RWPE2 (cell line): ENCODE measurements at places on chromosomes 13 and 19.

GRCh38 chr19:1027650-1028061 lies 1.2 kb downstream of the CNN2 start:
- peak overlapping the region; percentile 90 for H3K4me3 ChIP-seq
- peaks cover 29% of the 10 kb centered on the region for H3K36me3 ChIP-seq
- peak overlapping the region; percentile 96 for H3K27ac ChIP-seq
- no peaks in the 10 kb centered on the region for H3K27me3 ChIP-seq

DNA sequence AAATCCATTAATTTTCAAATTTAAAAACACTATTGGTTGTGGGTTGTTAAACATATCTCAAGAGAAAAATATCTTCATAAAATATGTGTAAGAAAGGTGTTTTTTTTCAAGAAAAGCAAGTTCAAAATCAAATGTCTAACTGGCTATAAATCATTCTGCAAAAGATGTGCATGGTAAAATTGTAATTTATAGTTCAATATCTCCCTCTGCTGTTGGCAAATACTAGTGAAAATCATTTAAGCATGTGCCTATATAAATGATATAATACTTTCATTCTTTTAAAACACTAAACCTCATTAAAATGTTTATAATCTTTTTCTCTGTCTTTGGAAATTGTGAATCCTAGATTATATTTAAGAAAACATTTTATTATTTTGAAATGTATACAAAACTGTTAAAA lies 17.2 kb upstream of the SLITRK6 start:
- H3K4me1 ChIP-seq: no peaks in the 10 kb centered on the region
- H3K27me3 ChIP-seq: no peaks in the 10 kb centered on the region
- no peak for DNase-seq
- no peak overlapping the region for H3K4me3 ChIP-seq
- H3K36me3 ChIP-seq: no peaks in the 10 kb centered on the region

GRCh38 chr13:98147521-98147920 lies 4.6 kb downstream of the FARP1 start:
- peaks cover 9% of the 10 kb centered on the region for H3K4me1 ChIP-seq
- no peak overlapping the region for H3K4me3 ChIP-seq
- no peaks in the 10 kb centered on the region for H3K27me3 ChIP-seq
- no peak for DNase-seq
- no peak overlapping the region for H3K27ac ChIP-seq
- no peaks in the 10 kb centered on the region for H3K36me3 ChIP-seq

- no peaks in the 10 kb centered on the region for H3K36me3 ChIP-seq
- no peak overlapping the region for H3K27ac ChIP-seq
- no peaks in the 10 kb centered on the region for H3K4me1 ChIP-seq
- no peaks in the 10 kb centered on the region for H3K27me3 ChIP-seq
Measured at GRCh38 chr13:27774651-27775050, 17.6 kb upstream of the GSX1 start.
